A673 (cell line): ENCODE measurements at places on chromosomes 1 and 21. TPM values are rescaled to one million over a fixed set of nuclear protein-coding genes. Genes with fewer than 3 reads are reported as not detected.

GRCh38 chr1:187641907-187642306, 813.2 kb downstream of the PLA2G4A start:
- H3K27me3 ChIP-seq = no peaks in the 10 kb centered on the region
- H3K36me3 ChIP-seq = no peaks in the 10 kb centered on the region
- no peak overlapping the region for H3K27ac ChIP-seq
- no peak for DNase-seq
- H3K4me3 ChIP-seq = no peak overlapping the region
- no peaks in the 10 kb centered on the region for H3K4me1 ChIP-seq

DNA sequence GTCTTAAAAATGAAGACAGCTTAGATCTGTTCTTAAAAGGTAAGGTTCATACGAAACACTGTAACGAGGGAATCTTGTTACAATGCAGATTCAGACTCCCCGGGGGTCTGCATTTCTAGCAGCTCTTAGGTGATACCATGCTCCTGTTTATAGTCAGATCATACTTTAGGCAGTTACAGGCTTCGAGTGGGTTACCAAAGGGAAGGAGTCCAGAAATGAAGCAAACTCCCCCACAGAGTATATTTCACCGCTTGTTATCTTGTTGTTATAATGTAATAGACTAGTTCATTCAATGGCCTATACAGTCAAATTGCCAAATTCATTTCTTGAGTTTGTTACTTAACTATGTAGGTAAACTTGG, 601.1 kb downstream of the USP25 start:
- DNase-seq = no peak
- H3K27ac ChIP-seq = no peak overlapping the region
- H3K36me3 ChIP-seq = no peaks in the 10 kb centered on the region
- no peak overlapping the region for H3K4me3 ChIP-seq
- no peaks in the 10 kb centered on the region for H3K4me1 ChIP-seq

DNA sequence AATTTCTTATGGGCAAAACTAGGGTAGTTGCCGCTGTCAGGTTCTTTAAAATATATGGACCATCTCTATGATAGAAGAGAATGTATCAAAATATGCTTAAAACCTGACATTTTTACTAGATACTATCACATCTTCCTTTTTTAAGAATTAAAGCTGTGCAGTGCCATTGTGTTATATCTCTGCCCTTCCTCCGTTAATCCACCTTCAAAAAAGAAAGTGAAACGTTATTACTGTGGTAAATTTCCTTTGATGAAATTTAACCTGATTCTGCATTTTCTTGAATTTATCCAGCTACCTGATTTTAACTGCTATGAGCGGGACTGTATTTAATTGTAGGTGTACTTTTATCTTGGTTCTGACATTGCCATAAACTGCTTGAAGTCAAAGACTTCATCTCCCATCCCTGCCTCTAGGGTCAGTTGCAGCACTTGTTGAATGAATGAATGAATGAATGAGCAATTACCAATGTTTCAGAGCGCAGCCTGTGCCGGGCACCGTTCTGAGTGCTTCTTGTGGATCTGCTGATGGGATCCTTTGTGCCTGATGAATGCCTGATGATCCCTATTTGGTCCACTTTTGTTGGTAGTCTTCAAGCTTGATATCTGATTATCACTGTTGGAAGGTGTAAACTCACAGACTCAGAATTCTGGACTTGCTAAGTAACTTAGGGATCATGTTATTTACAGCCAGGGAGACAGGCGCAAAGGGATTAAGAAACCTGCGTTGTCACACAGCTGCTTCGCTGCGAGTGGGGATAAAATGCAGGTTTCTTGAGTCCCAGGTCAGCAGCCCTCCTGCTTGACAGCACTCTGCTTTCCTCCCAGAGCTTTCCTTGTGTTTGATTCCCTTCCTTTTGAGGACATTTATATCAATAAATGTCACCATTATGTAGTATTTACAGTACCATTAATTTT, 30.1 kb downstream of the SMYD2 start:
- H3K4me3 ChIP-seq = no peak overlapping the region
- peaks cover 7% of the 10 kb centered on the region for H3K4me1 ChIP-seq
- no peaks in the 10 kb centered on the region for H3K27me3 ChIP-seq
- H3K36me3 ChIP-seq = no peaks in the 10 kb centered on the region

DNA sequence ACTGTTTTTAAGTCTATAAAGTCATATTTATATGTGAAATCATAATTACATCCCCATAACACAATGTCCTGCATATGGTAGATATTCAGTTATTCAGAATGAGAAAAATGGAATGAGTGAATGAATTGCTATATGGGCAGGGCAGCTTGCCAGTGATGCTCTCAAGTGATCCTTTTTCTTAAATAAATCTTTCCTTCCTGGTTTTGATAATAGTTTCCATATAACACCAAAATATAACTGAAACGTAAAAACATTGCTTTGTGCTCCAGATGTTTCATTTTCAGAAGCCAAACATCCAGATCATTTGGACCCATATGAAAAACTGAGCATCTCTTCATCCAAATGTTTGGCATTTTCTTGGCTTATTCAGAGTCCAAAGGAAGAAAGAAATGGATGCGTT, 30.2 kb upstream of the RGS8 start:
- no peaks in the 10 kb centered on the region for H3K27me3 ChIP-seq
- H3K36me3 ChIP-seq = no peaks in the 10 kb centered on the region
- peaks cover 5% of the 10 kb centered on the region for H3K4me1 ChIP-seq
- no peak overlapping the region for H3K4me3 ChIP-seq
- H3K27ac ChIP-seq = no peak overlapping the region
- no peak for DNase-seq

DNA sequence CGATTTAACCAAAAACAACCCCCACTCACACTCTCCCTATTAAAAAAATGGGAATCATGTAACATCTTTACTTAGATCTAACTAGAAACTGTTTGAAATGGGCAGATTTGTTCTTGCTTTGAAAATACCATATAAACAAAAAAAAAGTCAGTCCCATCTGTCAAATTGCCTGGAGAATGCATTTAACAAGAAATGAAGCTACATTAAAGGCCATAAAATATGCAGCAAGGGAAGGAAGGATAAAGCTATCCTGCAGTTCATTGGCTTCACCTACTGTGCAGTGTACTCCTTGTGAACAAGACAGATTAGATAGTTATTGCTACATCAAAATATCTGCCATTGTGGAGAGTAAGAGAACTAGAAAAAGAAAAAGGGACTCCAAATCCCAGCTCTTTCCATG, 160.5 kb downstream of the LRRC7 start:
- peak; percentile 73 for DNase-seq
- no peak overlapping the region for H3K27ac ChIP-seq
- no peaks in the 10 kb centered on the region for H3K36me3 ChIP-seq
- no peak overlapping the region for H3K4me3 ChIP-seq
- H3K27me3 ChIP-seq = no peaks in the 10 kb centered on the region
- no peaks in the 10 kb centered on the region for H3K4me1 ChIP-seq

- H3K4me1 ChIP-seq = peaks cover 58% of the 10 kb centered on the region
- H3K27ac ChIP-seq = peak overlapping the region; percentile 9
- no peaks in the 10 kb centered on the region for H3K36me3 ChIP-seq
- no peak overlapping the region for H3K4me3 ChIP-seq
- peak; percentile 91 for DNase-seq
- H3K27me3 ChIP-seq = no peaks in the 10 kb centered on the region
These were observed 27.0 kb upstream of the PRELP start for GRCh38 chr1:203448521-203449061.

DNA sequence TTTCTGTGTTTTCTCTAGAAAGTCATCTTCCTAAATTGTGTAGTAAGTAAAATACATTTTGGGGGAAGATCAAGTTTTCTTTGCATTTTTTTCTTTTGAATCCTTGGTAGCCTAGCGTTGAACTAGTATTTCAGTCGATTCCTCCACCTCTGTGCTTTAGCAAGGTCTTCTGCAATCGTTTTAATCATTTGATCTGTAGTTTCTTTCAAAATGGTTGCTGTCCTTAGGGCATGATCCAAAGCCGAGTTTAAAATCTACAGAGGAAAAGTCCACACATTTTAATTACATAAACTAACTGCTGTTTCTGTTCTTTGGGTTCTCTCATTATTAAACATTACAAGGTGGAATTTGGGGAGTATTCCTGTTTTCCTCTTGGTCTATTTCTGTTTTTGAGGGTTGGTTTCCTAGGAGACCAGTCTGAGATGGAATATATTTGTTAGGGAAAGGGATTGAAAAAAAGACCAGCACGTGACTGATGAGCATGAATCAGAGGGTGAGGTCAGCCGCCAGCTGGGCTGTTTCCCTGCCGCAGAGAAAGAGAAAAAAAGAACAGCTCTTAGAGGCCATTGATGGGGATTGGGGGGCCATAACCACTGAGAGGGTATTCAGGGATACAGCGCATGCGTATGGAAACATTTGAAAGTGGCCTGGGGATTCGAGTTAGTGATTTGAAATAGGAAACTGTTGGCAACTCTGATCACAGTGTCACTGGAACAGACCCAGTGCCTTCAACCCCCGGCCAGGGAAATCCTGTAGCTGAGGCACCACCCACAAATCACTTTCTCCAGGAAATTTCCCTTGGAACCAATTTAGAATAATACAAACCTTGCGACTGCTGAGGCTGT, 40.6 kb downstream of the AKNAD1 start:
- no peak overlapping the region for H3K4me3 ChIP-seq
- DNase-seq = peak; percentile 51
- no peaks in the 10 kb centered on the region for H3K27me3 ChIP-seq
- peaks cover 30% of the 10 kb centered on the region for H3K4me1 ChIP-seq
- no peak overlapping the region for H3K27ac ChIP-seq

The EGLN1 gene
- total RNA-seq = 29.5 and 30.4 TPM in 2 replicates

The YIPF1 gene
- 7.8 and 8.5 TPM in 2 replicates for total RNA-seq
